H1 (cell line): ENCODE measurements at places on chromosomes 1 and 21. TPM values are rescaled to one million over a fixed set of nuclear protein-coding genes. Genes with fewer than 3 reads are reported as not detected.

The LRRIQ3 gene
- 0.19 and 0.65 TPM in 2 replicates for total RNA-seq

The NBPF4 gene
- total RNA-seq: not detected in 2 replicates

The WDR77 gene
- 61.6 and 66.0 TPM in 2 replicates for total RNA-seq

The GJA8 gene
- not detected in 2 replicates for total RNA-seq

The NT5C1A gene
- not detected in 2 replicates for total RNA-seq

The ADAMTSL4 gene
- total RNA-seq: 5.3 and 5.4 TPM in 2 replicates

The RHBDL2 gene
- total RNA-seq: 0.84 and 1.2 TPM in 2 replicates

The IVL gene
- not detected in 2 replicates for total RNA-seq

The TMEM200B gene
- 11.0 and 11.3 TPM in 2 replicates for total RNA-seq

The IL12RB2 gene
- total RNA-seq: 0.88 and 1.4 TPM in 2 replicates

The KIF26B gene
- 0.19 and 0.28 TPM in 2 replicates for total RNA-seq

The TSTD1 gene
- total RNA-seq: 60.4 and 60.9 TPM in 2 replicates

The ATP1A4 gene
- total RNA-seq: 0.57 and 0.61 TPM in 2 replicates

The RABGAP1L gene
- total RNA-seq: 156 and 166 TPM in 2 replicates

The ZBTB7B gene
- 22.1 and 24.5 TPM in 2 replicates for total RNA-seq

The RNF207 gene
- 3.9 and 4.2 TPM in 2 replicates for total RNA-seq

The CYP4B1 gene
- not detected in 2 replicates for total RNA-seq
